ENCODE measurements at places on chromosomes 1 and 21.

DNA sequence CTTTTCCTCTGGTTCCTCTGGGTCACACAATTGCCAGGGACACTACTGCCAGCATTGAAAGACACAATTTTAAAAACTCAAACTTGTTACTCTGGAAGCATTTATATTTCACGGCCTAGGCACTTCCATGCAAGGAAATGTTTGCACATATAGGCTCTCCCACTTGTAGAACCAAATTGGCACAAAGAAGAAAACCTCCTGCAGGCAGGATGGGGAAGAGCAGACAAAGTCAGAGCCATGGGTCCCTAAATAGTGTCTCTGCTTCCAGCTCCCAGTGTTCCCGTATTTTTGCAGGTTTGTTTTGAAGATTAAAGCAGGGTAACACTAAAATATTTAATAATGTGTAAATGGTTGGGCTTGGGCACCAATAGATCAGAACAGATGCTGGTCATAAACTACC, 19.0 kb upstream of the ADGRL2 start:
- DNase-seq: no peak

DNA sequence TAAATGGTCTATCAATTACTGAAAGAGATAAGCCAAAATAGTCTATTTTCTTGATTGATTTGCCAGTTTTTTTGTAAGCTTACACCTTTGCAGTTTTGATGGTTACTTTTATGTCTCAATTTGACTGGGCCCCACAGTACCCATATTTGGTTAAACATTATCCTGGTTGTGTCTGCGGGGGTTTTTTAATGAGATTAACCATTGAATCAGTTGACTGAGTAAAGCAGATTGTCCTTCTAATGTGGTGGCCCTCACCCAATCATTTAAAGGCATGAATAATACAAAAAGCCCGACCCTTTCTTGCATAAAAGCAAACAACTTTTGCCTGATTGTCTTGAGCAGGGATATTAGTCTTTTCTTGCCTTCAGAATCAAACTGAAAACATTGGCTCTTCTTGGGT, 650.0 kb upstream of the RGS18 start:
- no peak for DNase-seq

GRCh38 chr1:27710574-27710973, 15.2 kb upstream of the FAM76A start:
- no peak for DNase-seq

DNA sequence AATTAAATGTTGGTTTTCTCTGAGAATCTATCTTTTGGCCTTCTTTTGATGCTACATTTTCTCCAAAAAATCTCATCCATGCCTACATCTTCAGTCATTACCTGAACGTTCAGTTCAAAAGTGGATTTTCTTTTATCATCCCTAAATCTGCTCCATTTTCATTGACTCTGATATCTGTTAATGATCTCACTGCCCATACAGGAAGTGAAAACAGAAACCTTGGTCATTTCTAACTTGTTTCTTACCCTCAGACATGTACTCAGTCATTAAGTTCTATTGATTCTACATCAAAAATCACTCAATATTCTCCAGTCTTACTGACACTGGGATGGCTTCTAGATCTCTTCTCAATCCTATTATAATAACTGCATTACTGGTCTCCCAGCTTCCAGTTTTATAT, 22.7 kb downstream of the PRKACB start:
- no peak for DNase-seq

DNA sequence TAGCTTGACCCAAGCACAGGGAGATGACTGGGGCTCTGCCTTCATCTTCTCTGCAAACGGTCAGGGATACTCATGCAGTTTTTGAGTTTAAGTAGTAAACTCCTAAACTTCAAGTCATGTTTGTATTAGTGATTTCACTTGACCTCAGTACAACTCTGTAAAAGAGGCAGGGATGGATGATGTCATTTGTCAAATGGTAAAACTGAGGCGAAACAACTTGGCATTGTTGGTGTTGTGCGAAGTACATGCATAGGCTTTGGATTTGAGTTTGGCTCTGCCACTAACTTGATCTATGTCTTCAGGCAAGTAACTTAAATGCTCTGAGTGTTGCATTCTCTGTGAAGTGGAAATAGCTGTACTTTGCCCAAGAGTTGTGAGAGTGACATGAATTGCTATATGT, 42.7 kb downstream of the WNT4 start:
- DNase-seq: no peak

DNA sequence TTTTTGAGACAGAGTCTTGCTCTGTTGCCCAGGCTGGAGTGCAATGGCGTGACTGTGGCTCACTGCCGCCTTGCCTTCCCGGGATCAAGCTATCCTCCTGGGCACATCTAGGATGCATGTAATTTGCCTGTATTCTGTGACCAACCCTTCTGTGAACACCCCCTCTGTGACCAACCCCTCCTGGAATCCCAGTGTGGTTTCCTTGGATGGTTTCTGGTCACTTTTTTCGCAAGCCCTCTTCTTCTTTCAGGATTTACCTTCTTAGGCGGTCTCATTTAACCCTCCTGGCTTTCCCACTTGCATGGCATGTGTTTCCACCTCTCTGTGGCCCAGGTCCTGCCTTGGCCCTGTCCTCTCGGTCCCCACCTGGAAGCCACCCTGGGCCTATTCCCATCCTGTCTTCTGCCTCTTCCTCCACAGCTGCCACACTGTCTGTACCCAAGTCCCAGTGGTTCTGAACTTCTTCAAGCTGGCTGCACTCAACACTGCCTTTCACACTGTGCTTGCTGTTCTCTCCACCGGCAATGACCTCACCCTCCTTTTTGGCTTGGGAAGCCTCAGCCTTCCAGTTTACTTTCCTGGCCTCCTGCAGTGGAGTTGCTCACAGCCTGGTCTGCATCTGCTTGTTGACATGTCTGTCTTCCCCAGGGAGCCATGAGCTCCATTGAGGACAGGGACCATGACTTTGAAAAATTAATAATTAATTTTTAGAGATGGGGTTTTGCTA, 57.0 kb downstream of the DISC1 start:
- no peak for DNase-seq

DNA sequence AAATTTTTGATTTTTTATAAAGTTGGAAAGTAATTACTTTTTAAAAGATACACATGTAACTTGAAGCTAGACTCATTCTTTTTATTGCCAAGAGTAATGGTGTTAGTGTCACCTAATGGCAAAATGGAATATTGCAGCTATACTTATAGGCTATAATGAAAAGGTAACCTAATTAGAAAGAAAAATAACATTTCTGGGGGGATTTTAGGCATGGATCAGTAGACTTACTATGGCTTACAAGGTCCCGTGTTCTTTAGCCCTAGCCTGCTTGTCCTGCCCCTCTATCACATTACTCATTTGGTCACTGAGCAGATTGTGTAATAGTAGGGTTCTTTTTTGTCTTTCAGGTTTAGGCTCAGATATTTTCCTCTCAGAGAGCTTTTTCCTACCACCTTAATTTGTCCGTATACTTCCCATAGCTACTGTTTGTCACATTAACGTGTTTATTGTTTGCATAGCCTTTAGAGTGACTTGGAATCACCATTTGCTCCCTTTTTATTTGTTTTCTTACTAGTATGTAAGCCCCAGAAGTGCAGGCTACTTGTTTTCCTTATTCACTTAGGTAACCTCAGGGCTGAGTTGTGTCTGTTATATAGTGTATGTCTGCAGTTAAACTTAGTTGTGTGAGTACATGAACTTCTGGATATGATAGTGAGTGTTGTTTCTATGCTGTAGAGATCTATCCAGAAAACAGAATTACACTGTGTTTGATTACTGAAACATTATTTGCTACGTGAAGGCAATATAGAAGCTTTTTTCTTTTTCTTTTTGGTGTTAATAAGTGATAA, 58.7 kb downstream of the RABGAP1L start:
- DNase-seq: no peak

DNA sequence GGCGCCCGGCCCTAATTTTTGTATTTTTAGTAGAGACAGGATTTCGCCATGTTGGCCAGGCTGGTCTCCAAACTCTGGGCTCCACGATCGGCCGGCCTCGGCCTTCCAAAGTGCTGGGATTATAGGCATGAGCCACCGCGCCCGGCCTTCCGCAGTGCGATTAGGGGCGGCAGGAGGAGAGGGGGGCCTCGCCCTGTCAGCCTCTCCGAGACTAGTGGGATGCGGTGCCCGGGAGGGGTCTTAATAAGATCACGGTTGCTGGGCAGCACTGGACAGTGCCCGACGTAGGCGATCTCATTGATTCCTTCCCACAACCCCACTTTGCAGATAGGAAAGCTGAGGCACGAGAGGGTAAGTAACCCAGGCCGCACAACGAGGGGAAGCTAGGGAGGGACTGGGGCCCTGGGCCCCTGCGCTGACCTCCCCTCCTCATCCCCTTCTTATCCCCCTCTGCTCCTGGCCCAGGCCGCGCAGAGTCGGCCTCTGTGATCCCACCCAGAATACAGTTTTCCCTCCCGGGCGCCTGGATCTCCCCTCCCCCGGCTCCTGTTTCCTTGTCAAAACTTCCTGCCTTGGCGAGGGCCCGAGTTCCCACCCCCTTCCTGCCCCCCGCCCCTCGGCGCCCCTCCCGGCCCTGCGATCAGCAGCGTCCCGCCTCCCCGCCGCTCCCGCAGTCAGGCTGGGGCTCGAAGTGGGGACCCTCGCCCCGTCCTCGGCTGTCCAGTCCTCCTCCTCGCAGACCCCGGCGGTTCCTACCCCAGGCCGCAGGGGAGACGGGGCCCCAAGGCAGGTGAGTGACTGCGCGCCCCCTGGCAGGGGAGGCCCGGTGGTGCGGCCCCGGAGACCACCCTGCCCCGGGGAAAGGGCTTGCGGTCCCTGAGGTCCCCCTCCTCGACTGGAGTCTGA, at the start of gene PEAR1:
PEAR1 (plus strand) TSS at position 671 of the 906 bp plus-strand sequence. CDS start 10,209 bp downstream, outside the sequence.
- DNase-seq: no peak

GRCh38 chr1:109864930-109865612, 45.6 kb upstream of the CSF1 start:
- no peak for DNase-seq

DNA sequence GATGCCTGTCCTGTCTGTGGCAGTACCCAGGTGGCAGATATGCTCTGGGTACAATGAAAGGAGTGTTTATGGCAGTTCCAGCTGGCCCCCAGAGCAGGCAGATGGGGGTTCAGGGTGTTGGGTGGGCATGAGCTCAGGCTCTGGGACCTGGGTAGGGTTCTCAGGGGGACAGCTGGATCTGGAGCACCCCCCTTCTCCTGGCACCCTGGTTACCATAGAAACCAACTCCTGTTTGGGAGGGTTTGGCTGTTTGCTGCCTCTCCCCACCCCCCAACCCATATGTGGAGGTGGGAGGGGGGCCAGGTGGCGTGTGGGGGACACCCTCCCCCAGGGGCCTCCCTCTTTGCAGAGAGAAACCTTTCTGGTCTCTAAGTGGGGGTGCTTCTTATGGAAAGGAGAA, 7.1 kb downstream of the FOXO6 start:
- DNase-seq: no peak

GRCh38 chr1:78475888-78476610, 14.7 kb upstream of the PTGFR start:
- DNase-seq: no peak

DNA sequence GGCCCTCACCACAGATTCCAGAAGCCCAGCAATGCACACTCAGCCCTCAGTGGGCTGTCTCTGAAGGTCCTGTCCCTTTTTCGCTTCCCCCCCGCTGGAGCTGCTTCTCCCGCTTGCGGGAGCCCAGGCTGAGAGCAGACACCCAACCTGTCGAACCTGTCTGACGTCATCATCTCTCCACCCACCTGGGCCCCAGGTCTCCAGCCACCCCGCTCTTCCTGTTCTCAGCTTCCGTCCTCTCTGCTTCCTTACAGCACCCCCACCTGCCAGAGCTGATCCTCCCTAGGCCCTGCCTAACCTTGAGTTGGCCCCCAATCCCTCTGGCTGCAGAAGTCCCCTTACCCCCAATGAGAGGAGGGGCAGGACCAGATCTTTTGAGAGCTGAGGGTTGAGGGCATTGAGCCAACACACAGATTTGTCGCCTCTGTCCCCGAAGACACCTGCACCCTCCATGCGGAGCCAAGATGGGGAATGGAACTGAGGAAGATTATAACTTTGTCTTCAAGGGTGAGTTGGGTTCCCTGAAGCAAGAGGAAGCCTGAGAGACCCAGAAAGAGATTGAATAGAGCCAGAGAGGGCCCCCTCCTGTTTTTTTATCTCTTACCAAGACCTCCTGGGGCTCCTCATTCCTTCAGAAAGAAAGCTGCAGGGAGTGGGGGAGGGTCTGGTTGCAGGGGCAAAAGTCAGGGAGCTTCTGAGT, at the start of gene RAB25:
RAB25 (plus strand) TSS at position 224 of the 700 bp plus-strand sequence; CDS start at position 465, 241 bp downstream.
- DNase-seq: no peak

DNA sequence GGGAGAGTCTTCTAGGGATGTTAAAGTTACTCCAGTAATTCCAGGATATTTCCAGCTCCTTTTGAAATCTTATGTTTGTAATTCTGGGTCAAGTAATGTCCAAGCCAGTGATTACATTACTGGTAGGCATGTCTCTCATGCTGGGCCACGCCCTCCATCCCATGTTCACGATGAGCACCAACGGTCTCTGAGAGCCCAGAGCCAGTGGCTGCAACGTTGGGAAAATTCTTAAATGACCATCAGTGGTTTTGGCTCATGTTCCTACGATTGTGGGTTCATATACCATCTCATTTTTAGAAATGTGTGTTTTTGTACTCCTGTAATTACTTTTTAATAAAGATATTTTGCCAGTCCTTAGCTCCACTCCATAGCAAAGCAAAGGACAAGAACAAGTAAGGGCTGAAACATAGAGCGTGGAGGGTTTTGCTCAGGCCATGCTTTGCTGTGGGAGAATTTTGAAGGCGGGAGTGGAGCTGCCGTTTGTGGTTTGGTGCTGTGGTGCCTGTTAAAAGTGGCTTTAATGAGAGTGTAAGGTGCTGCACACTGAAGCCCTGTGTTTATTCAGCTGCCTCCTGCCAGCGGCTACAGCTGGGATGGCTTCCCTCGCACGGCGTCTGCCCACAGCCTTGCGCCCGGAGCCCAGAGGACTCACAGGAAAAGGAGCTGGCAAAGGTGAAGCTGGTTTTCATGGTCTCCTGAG, 28.9 kb downstream of the VANGL1 start:
- no peak for DNase-seq

DNA sequence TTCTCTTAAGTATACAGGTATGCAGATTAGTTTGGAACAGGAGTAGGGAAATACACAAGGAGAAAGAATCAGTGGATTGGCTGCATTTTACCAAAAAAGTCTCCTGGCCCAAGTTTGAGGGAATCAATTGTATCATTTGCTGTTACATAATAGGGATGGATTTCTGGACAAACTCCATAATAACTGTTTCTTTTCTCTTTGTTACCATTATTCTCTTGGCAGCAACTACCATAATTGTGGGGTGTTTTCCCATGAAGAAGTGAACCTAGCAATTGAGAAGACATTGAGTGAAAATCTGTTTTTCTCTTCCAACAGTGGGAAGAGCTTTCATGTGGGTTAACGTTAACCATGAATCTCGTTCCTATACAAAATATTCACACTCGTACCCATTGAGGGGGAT, 46.4 kb upstream of the DPT start:
- DNase-seq: no peak

DNA sequence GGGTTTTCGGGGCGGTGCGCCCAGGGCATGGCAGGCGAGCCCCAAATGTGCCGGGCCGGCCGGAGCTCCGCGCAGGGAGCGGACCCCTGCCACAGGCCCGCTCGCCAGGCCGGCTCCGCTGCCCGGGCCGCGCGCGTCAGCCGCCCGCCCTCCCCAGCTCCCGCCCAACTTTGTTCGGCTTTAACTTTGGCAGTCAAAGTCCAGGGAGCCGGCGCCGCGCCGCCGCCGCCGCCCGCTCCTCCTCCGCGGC, 488 bp downstream of the SLC35D1 start:
- no peak for DNase-seq
